ENCODE measurements at places on chromosomes 7 and 10.

DNA sequence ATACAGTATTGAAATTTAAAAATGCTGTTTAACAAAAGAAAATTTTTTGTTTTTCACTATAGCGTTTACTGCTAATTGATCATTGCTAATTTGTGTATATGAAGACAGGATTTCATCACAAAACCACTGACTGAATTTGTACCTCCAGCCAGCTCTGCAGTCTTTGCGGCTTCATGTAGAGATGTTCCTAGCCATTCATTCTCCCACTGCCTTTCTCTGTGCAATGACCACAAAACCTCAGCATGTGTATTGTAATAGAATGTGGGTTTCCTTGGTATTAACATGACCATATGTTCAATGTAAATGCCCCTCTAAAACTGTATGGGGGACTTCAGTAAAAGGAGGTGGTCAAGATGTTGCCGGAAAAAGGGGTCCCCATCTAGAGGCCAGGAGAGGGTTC lies 81.1 kb upstream of the STEAP1B start:
- no peak for DNase-seq

- DNase-seq, result no peak
Observed at GRCh38 chr7:51134013-51134441, 182.6 kb downstream of the COBL start.

DNA sequence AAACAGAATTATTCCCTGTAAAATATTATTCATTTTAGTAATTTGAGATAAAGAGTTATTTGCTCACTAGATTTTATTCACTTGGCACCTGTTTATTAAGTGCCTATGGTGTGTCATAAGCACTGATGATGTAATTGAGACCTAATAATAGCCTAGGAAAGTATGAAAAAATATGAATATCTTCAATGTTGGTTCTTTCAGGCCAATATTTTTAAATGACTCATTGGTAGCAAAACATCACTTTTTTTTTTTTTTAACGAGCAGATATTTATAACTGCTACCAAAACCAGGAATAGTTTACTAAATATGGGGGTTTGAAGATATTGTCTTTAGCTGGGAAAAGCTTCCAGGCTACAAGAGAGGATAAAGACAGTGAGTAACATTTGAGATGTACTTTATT lies 228.0 kb downstream of the PRKG1 start:
- DNase-seq, result no peak

- no peak for DNase-seq
Observed at GRCh38 chr7:25105911-25106310, 19.1 kb downstream of the CYCS start.

- no peak for DNase-seq
Observed at GRCh38 chr10:94043431-94043990, 49.8 kb downstream of the PLCE1 start.

DNA sequence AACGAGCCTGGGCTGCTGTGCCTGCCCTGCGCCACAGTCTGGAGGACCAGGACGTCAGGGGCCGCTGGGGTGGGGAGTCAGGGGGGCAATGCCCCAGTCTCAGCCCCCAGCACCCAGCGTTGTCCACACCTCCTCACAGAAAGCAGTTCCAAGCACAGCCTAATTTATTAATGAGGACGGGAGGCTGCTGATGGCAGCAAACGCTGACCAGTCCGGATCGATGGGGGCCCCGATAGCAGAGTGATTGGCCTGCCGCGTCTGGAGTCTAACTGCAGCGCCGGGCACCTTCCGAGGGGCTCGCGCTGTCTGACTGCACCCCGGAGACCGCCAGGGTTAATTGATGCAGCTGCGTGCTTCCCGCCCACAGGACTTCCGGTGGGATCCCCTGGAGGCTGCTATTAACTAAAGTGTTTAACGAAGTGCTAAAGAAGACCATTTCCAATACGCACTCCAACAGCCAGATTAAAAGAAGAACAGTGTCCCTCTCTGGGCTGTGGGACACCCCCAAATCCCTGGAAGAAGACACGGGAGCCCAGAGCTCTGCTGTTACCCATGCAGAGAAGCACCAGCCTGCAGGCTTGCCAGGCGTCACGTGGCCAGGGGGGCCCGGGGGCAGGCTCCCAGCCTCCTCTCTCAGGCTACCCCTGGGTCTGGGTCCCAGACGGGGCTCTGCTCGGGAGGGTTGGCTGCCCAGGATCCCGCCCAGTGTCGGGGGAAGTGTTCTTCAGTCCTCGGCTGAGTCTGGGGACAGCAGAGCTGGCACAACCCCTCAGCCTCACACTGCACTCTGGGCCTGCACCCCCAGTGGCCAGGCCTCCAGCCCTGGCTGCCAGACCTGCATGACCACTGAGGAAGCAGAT lies 63.8 kb downstream of the MICALL2 start:
- no peak for DNase-seq

- no peak for DNase-seq
Observed at GRCh38 chr7:46288010-46288409, 366.9 kb upstream of the IGFBP3 start.

DNA sequence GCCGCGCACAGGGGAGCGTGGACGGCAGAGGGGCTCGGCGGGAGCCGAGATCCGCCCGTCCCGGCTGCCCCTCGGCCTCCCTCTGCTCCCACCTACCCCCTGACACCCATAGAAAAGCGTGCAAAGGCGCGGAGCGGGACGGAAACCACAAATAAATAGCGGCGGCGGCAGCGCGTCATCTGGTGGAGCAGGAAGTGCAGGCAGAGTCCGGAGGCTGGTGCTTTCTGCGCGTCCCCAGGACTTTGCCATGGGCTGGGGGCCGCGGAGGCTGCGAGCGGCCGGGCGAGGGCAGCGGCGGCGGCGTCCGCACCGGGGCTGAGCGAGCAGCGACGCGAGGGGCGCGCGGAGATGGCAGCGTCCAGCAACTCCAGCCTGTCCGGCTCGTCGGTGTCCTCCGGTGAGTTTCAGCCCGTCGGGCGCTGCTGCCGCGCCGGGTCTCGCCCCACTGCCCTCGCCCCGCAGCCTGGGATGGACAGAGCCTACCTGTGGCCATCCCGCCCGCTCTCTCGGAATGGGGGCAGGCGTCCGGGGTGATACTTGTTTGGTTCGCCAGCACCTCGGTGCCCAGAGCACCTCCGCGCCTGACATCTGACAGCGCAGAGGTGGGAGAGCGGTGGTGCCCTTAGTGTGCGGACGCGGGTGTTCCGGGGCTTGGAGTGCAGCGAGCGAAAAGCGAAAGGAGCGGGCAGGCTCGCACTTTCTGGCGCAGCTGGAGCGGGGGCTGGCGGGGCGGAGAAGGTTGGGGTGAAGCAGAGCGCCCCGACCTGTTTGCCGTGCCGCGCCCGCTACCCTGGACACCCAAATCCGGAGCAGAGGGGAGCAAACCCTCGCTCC lies at the start of gene CHN2:
CHN2 (plus strand) TSS at position 182 of the 834 bp plus-strand sequence.
- DNase-seq, result no peak

Measured in activated CD4-positive, alpha-beta T cell treated with anti-CD3 and anti-CD28 coated beads for 1 hour (primary cell).